ENCODE measurements at places on chromosomes 7 and 10.

- DNase-seq: no peak
These were observed 88.8 kb downstream of the OAT start for GRCh38 chr10:124329941-124330340.

- DNase-seq: no peak
These were observed 81.6 kb upstream of the HGF start for GRCh38 chr7:81851413-81851812.

DNA sequence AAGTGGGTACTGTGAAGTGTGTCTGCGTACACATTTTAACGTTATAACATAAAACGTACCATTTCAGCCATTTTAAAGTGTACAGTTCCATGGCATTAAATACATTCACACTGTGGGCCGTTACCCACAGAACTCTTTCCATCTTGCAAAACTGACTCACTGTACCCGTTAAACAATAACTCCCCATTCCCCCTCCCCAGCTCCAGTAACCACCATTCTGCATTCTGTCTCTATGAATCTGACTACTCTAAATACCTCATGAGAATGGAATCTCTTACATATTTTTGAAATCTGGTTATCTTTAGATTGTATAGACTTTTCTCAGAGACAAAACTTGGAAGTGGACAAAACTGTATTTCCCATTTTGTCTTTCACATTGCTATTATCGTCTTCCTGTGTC is 9.3 kb downstream of the ARL3 start:
- no peak for DNase-seq

- no peak for DNase-seq
These were observed 145.4 kb upstream of the ASAH2 start for GRCh38 chr10:50396491-50397311.

DNA sequence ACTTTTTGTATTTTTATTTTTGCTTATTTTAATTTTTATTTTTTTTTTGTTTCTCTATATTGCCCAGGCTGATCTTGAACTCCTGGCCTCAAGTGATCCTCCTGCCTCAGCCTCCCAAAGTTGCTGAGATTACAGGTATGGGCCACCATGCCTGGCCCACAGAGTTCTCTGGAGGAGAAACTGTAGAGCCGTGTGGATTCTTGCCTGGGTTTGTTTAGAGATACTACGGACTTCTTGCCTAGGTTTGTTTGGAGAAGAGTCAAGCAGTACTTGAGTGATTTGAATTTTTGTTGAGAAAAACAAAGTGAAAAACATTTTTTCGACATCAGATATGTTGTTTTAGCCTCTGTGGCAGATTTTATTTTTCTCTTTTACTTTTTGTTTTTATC is 99.0 kb downstream of the CAMK1D start:
- no peak for DNase-seq
